ENCODE measurements at places on chromosomes 1 and 21. TPM values are rescaled to one million over a fixed set of nuclear protein-coding genes. Genes with fewer than 3 reads are reported as not detected.

GRCh38 chr1:95558791-95559190 lies 324.8 kb downstream of the RWDD3 start:
- no peak for DNase-seq

DNA sequence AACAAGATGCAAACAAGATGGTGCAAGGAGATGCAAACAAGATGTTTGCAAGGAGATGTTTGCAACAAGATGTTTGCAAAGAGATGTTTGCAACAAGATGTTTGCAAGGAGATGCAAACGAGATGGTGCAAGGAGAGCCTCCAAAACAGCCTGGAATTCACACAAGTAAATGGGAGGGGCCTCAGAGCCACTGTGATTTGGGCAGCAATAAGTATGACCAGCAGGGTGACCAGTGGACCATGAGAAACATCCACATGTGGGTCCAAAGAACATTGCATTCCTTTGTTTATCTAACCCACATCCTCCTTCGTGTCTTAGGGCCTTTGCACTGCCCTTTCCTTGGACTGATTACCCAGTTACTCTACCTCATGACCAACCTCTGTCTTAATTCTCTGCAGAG lies 162.9 kb downstream of the PLPP3 start:
- DNase-seq = no peak

DNA sequence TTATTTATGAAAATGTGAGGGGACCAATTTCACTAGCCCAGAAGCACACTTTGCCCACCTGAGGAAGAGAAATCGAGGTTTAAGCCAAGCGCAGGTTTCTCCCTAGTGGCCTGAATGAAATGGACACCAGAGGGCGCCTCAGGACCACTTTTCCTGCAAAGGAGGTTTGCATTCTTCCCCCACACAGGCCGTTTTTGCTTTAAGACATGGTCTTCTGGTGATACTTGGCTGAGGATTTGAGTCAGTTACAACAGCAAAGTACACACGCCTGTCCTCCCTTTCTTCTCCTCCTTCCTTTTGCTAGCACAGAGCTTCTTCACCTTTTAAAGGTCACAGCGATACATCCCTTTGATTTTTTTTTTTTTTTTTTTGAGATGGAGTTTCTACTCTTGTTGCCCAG lies 5.4 kb downstream of the PLA2G2E start:
- DNase-seq = peak; percentile 72

Gene CLCA4
- polyA plus RNA-seq = 0.05 TPM

GRCh38 chr1:232704256-232704655 lies 74.3 kb upstream of the SIPA1L2 start:
- DNase-seq = no peak

GRCh38 chr1:245031041-245031440 lies 123.7 kb upstream of the KIF26B start:
- DNase-seq = no peak

- no peak for DNase-seq
Observed at GRCh38 chr1:150185481-150185880, 35.8 kb downstream of the PLEKHO1 start.

- no peak for DNase-seq
Observed at GRCh38 chr1:9045861-9046510, 19.8 kb upstream of the SLC2A7 start.

DNA sequence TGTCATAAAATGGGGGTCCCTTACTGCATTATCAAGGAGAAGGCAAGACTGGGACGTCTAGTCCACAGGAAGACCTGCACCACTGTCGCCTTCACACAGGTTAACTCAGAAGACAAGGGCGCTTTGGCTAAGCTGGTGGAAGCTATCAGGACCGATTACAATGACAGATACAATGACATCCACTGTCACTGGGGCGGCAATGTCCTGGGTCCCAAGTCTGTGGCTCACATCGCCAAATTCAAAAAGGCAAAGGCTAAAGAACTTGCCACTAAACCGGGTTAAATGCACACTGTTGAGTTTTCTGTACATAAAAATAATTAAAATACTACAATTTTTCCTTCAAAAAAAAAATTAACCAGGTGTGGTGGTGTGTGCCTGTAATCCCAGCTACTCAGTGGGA lies 22.1 kb downstream of the RASSF5 start:
- DNase-seq = no peak

GRCh38 chr1:214445831-214446614 lies 105.4 kb downstream of the PTPN14 start:
- no peak for DNase-seq

- DNase-seq = no peak
Observed at GRCh38 chr1:25809929-25810328, 9.8 kb upstream of the MTFR1L start.

DNA sequence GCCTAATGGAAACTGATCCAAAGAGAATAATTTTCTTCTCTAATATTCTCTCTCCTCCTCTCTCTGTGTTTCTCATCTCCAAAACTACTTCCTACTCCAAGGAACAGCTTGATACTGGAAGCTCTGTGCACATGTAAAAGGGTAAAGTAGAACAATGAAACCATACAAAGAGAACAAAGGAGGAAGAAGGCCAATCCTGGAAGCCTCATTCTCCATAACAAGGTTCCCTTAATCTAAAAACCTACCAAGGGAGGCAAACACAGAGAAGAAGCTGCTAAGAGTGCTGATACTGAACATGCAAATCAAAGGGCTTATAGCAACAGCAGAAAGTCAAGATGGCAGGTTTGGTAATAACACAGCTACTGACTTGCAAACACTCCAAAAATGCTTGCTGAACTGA lies 44.4 kb downstream of the SIPA1L2 start:
- DNase-seq = no peak

DNA sequence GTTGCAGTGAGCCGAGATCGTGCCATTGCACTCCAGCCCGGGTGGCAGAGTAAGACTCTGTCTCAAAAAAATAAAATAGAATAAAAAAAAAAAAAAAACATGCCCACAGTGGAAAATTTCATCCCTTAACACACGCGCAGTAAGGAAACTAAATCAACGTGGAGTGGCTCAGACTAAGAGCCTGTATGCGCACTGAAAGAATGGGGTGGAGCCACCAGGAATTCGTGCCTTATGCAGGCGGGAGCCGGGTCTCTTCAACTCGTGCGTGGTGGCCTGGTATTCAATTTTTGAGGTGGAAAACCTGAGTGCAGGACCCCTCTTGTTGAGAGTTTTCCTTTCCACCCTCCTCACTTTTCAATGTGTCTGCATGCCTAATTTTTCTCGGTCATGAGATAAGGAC lies 22.1 kb upstream of the CREG1 start:
- DNase-seq = no peak

Gene IL6R
- polyA plus RNA-seq = 5.1 TPM

DNA sequence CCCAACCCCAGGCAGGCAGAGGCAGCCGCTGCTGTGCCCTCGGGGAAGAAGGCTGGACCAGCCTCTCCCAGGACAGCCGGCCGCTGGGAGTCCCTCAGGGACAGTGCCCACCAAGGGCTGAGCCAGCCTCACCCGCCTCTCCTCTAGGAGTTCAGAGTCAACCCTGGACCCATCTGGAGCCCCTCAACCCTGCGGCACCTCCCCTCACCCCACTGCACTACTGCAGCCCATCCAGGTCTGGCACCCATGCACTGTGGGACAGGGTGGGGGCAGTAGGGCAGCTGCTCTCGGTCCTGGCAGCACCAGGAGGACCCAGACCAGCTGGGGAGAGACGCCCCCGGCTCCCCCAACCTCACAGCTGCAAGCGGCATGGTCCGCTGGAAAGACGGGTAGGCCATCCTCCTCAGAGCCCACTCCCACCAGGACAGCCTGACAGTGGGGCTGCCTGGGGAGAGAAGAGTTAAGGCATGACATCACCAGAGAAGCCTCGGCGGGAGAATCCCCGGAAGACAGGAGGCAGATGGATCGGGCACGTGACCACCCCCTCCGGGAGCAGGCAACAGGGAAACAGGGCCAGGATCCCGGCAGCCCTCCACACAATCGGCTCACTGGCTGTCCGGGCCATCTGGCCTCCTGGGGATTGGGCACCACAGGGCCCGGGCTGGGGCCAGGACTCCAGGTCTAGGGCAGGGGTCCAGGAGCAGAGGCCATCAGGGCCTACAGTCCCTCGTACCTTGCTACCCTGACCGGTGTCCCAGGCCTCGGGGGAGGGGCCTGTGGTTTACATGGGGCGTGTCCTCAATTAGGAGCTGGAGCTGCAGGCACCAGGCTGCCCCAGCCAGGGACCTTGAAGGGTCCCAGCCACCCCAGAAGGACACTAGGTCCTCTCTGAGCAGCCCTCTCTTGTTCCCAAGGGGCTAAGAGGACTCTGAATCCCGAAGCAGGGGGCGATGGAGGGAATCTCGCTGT lies 3.1 kb downstream of the ACAP3 start:
- no peak for DNase-seq

GRCh38 chr1:232554409-232554808 lies 75.5 kb downstream of the SIPA1L2 start:
- DNase-seq = no peak

DNA sequence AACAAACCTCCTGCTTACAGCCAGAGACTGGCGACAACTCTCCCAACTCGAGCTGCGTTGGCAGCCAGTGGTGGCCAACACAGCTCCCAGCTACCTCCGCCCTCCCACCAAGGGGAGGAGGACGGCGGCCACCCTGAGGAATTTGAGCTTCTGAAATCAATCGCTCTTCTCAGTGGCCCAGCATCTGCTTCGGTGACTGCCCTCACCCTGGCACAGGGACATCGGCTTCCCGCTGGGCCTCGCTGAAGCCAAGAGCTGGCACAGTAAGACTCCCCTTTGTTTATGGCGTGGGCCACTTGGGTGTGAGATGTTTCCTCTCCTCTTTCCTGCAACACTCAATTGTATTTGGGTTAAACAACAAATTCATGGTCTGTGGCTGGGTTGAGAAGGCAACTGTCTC lies 136.2 kb downstream of the ZBTB18 start:
- DNase-seq = peak; percentile 46

DNA sequence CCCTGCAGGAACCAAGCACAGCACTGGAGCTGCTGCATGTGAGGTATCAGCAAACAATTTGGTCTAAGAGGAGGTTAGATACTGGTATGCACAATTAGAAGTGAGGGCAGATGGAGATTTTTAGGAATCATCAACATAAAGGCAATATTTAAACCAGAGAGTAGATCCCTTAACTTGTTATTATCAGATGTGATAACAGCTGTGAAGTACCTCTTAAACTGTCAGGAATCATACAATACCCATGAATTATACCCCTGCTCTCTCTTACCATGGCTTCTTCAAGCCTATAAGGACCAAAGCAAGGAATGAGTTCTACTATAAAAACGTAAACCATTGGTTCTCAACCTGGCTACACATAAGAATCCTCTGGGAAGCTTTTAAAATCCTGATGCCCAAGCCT lies 3.9 kb downstream of the BCAR3 start:
- DNase-seq = no peak

GRCh38 chr1:11649237-11649623 lies 5.0 kb downstream of the FBXO2 start:
- no peak for DNase-seq

GRCh38 chr21:16071092-16071491 lies 341.3 kb downstream of the USP25 start:
- no peak for DNase-seq

DNA sequence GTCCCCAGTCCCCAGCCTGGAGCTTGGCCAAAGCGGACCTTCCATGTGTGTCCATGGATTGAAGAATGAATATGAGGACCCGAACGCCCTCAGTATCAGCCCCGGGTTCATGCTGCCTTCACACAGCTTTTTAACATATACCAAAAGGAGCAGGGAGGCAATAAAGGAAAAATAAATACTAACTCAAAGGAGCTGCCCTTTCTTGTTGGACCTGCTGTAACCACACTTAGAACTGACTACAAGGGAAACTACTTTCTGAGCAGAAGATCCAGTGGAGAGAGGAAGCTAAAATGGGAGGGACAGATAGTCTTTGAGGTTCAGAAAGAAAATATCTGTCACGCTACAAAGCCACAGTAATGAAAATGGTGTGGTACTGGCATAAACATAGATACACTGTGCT lies 48.6 kb downstream of the CNN3 start:
- no peak for DNase-seq

DNA sequence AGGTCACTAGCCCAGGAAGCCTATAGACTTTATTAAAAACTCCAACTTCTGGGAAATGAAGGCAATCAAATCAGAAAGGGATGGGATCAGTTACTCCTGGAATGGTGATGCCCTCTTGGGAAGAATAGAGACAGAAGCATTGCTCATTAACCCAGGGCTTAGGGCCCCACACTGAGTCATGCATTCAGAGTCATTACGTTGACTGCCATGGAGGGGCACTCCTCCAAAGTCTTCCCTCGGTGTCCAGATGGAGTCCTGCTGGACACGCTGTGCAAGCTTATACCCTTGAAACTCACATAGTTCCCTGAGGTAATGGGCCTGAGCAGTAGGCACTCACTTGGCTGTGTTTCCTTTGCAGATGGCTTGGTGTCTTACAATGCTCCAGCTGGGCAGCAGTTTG lies 35.2 kb upstream of the HSD17B7 start:
- no peak for DNase-seq

GRCh38 chr1:190373705-190374336 lies 103.8 kb downstream of the BRINP3 start:
- DNase-seq = no peak

Gene NDUFS5
- 292 TPM for polyA plus RNA-seq

Gene IFNGR2
- 71.9 TPM for polyA plus RNA-seq

GRCh38 chr1:103362348-103363007 lies 163.0 kb upstream of the RNPC3 start:
- DNase-seq = no peak

GRCh38 chr1:205813755-205814058 lies 709 bp upstream of the SLC41A1 start:
- DNase-seq = no peak

Gene LCE2A
- not detected for polyA plus RNA-seq

DNA sequence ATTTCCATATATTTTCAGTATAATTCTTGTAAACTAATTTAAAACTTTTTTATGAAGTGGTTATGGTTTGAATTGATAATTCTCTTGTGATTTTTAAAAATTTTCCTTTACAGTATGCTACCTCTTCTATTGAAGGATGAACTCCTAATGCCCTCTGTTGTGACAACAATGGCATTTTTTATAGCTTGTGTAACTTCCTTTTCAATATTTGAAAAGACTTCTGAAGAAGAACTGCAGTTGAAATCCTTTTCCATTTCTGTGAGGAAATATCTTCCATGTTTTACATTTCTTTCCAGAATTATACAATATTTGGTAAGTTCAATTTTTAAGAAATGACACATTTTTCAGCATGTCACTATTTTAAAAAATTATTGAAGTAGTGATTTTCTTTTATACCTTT lies 61.4 kb downstream of the ALG6 start:
- no peak for DNase-seq

DNA sequence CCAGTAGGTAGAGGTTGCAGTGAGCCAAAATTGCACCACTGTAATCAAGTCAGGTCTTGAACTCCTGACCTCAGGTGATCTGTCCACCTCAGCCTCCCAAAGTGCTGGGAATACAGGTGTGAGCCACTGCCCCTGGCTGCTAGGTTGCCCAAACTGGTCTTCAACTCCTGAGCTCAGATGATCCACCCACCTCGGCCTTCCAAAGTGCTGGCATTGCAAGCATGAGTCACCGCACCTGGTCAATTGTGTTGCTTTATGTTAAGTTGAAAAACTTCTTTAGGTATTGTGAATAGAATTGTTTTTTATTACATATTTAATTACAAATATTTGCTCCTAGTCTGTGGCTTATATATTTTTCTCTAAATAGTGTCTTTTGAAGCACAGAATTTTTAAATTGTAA lies 80.5 kb downstream of the PRKAB2 start:
- no peak for DNase-seq

Gene PGLYRP4
- polyA plus RNA-seq = not detected

- no peak for DNase-seq
Observed at GRCh38 chr1:64572222-64572900, 102.4 kb downstream of the CACHD1 start.

Gene AJAP1
- polyA plus RNA-seq = 0.22 TPM

Data from left lung (tissue), 14 donors.